ENCODE measurements at places on chromosomes 5 and 9.

DNA sequence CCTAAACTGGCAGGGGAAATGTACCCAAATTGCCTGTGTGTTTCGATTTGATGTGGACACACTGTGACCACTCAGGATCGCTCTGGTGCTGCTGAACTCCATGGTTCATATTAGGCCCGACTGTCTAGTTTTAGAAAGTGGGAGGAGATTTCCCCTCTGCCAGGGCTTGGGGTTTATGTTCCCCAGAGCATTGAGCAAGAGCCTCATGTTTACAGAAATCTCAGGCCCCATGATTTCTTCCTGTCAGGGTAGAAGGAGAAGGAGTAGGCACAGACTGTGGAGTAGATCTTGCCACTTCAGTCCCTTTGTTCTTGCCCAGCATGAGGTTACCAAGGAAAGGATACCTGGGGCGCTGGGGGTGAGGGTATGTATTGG lies 40.8 kb upstream of the GLRX start:
- no peak for DNase-seq

DNA sequence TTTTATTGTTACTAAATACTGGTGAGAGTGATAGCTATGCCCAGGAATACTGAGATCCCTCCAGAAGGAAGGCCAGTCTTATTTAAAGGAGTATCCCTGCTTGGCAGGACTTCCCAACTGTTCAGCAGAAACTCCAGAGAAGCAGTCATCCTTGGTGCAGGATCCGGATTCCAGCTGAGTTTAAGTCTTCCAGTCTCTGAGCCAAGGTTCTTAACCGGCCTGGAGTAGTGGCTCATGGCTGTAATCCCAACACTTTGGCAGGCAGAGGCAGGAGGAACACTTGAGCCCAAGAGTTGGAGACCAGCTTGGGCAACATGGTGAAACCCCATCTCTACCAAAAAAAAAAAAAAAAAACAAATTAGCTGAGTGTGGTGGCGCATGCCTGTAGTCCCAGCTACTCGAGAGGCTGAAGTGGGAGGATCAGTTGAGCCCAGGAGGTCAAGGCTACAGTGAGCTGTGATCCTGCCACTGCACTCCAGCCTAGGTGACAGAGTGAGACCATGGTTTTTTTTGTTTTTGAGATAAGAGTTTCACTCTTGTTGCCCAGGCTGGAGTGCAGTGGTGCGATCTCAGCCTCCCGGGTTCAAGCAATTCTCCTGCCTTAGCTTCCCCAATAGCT lies 7.6 kb downstream of the NAIF1 start:
- no peak for DNase-seq

DNA sequence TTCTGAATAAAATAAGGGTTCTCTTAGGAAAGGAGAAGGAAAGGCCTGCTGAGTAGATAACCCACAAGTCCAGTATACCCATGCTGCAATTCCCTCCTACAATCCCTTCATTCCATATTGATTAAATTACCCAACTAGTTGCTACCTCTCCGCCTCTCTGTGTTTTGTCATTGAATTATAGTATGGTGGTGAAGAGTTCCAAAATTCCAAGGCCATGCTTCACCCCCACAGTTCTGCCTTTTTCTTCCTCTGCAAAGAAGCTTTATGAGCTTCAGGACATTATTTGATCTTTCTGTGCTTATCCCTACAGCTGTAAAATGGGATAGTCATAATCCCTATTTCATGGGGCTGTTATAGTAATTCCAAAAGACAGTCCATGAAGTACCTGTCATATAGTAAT lies 215.6 kb downstream of the ACTL7B start:
- DNase-seq: no peak

DNA sequence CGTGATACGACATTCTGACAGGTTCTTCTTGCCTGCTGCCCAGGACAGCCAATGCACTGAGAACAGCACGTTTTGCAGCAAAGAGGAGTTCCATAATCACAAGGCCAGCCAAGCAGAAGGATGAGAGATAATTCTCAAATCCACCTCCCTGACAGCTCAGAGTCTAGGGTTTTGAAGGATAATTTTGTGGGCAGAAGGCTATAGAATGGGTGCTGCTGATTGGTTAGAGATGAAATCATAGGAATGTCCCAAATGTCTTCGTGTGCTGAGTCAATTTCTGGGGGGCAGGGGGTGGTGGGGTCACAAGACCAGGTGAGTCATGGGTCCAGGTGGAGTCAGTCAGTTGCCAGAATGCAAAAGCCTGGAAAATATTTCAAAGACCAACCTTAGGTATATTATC lies 175.5 kb upstream of the SLC30A5 start:
- no peak for DNase-seq

- no peak for DNase-seq
These were observed 32.6 kb upstream of the ANXA1 start for GRCh38 chr9:73118898-73119554.

DNA sequence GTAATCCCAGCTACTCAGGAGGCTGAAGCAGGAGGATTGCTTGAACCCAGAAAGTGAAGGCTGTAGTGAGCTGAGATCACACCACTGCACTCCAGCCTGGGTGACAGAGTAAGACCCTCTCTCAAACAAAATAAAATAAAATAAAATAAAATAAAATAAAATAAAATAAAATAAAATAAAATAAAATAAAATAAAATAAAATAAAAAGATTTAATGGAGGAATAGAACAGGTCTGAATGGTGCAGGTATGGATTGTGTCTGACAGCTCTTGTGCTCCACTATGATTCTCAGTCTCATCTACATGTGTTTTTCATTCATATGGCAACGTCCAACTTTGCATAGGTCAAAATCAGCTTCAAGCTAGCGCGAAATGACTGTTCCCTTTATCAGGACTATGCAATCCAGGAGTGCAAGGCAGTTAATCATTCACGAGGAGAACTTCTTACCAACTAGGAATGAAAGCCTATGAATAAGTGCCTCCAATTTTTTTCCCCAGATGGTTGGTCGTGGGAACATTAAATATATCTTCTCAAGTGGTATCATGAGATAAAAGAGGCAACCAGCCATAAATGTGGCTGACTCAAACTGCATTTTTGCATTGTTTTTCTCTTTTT lies 1392.3 kb upstream of the CDH9 start:
- no peak for DNase-seq

- DNase-seq: no peak
These were observed 255.5 kb downstream of the TRIM32 start for GRCh38 chr9:116942593-116943061.

- no peak for DNase-seq
These were observed 57.8 kb downstream of the RORB start for GRCh38 chr9:74554751-74555419.

GRCh38 chr9:2493109-2493508 lies 128.5 kb upstream of the VLDLR start:
- no peak for DNase-seq

DNA sequence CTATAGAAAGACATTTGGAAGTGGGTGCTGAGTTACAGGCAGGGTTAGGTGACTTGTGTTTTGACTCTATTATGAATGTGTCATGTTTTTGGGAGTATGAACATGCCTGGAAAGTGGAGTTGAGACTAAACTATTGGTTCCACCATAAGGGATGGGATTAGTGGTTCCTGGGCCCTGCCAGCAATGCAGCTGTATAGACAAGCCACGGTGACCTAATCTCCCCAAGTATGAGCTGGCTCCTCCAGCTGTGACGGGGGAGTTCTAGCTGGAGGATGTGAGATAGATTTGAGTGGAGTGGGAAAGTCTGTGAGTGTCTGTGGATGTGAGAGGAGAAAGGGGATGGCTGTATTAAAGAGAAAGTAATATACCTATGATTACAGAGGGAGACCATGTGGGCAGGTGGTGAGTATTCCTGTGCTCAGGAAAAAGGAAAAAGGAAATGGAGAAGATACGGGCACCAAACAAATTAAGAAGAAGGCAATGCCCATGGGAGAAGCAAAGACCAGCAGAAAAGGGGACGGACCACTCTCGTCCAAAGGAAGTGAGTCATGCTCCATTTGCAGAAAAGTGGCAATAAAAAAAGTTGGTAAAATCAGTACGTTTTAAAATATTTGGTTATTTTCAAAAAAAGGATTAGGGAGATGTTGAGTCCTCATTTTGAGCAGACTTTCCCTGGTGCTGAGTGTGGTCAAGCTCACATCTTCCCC lies 48.3 kb upstream of the ICE1 start:
- no peak for DNase-seq
